Stimulated activated CD4-positive, alpha-beta T cell treated with anti-CD3 and anti-CD28 coated beads, Interleukin-4, amount 100 ng/mL, for 1 hour (primary cell): ENCODE measurements at places on chromosomes 7 and 10.

GRCh38 chr7:140397784-140398750, at the start of gene SLC37A3:
SLC37A3 (minus strand) TSS chr7:140398530; CDS start chr7:140382526, 16,004 bp downstream.
- peak; percentile 91 for DNase-seq

- no peak for DNase-seq
These were observed 67.7 kb downstream of the HK1 start for GRCh38 chr10:69345890-69346474.

DNA sequence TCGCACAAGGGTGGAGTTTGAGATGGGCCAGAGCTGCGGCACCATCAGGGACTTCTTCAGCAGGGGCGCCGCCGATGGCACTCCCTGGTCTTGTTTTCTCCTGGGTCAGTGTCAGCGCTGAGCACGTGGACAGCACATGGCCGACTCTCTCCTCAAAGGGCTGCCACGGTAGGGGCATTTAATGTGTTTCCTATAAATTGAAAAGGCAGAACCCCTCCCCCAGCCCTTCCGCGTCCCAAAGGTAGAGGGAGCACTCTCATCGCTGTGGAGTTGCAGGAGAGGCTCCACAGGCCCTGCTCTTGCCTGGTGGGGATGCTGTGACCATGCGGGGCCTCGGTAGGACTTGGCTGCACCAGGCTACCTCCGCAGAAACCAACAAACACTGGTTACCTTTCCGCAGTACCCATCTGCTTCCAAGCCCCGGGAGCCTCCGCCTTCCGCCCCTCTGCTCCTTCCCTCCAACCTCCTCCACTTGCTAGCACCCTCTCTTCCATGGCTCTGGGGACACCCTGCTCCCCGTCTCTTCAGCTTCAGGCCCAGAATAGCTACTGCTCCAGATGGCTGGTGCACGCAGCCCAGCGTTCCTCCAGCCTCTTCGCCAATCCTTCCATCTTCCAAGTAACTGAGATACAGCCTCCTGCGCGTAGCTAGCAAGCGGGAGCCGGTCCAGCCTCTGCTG, 166.3 kb upstream of the ADCY1 start:
- no peak for DNase-seq

GRCh38 chr7:52897713-52898112, 137.7 kb upstream of the POM121L12 start:
- no peak for DNase-seq

- DNase-seq = no peak
These were observed 69.3 kb downstream of the CUBN start for GRCh38 chr10:17060289-17060688.

GRCh38 chr10:60282771-60283353, 106.8 kb downstream of the ANK3 start:
- no peak for DNase-seq

GRCh38 chr10:91146146-91146545, 74.3 kb upstream of the PCGF5 start:
- no peak for DNase-seq

GRCh38 chr7:12089951-12090756, 120.9 kb upstream of the TMEM106B start:
- no peak for DNase-seq

DNA sequence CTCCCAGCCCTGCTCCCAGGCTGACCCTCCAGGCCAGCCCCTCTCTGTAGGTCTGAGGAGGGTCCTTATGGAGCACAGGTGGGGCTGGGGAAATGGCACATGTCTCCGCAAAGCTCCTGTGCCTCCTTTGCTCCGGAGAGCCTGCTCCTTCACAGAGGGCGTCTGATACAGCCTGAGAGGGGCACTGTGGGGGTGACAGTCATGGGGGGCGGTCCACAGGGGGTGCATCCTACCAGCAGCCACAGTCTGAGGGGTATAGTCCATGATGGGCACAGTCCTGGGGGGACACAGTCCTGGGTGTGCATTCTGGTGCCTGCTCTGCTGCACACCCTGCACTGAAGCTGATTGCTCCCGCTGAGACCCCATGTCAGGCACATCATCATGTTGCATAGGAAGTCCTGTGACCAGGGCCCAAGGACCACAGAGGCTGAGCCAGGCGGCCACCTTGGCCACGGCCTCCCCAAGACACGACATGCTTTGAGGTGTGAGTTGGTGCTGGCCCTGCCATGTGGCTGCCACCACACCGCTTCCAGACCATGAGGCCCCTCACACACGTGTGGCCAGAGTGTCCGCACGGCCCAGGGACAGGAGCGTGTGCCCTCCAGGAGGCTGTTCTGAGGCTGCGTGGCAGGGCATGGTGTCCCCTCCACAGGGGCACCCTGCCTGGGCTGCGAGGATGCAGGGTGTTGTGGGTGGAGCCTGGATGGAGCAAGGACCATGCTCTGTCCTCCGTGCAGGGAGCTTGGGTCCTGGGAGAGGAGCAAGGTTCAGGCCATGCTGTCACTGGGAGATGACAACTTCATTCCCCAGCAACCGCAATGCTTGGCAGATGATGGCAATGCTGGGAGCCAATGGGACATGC, 59.2 kb downstream of the PWWP2B start:
- no peak for DNase-seq

- no peak for DNase-seq
These were observed 442.9 kb downstream of the AUTS2 start for GRCh38 chr7:70040970-70041766.

- DNase-seq = no peak
These were observed 1.1 kb downstream of the CCDC3 start for GRCh38 chr10:13000431-13000830.
